ENCODE measurements at places on chromosomes 3 and 15. TPM values are rescaled to one million over a fixed set of nuclear protein-coding genes. Genes with fewer than 3 reads are reported as not detected.
A peak's percentile ranks its signal among the peaks of the same experiment; 100 is the strongest.

DNA sequence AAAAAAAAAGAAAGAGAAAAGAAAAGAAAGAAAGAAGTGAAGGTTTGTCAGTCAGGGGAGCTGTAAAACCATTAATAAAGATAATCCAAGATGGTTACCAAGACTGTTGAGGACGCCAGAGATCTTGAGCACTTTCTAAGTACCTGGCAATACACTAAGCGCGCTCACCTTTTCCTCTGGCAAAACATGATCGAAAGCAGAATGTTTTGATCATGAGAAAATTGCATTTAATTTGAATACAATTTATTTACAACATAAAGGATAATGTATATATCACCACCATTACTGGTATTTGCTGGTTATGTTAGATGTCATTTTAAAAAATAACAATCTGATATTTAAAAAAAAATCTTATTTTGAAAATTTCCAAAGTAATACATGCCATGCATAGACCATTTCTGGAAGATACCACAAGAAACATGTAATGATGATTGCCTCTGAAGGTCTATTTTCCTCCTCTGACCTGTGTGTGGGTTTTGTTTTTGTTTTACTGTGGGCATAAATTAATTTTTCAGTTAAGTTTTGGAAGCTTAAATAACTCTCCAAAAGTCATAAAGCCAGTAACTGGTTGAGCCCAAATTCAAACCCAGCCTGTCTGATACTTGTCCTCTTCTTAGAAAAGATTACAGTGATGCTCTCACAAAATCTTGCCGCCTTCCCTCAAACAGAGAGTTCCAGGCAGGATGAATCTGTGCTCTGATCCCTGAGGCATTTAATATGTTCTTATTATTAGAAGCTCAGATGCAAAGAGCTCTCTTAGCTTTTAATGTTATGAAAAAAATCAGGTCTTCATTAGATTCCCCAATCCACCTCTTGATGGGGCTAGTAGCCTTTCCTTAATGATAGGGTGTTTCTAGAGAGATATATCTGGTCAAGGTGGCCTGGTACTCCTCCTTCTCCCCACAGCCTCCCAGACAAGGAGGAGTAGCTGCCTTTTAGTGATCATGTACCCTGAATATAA, 2.0 kb downstream of the B2M start:
- DNase-seq: no peak

Gene P2RY1
- total RNA-seq: 3.3 TPM

GRCh38 chr3:8560366-8561007, 58.9 kb downstream of the LMCD1 start:
- DNase-seq: no peak

DNA sequence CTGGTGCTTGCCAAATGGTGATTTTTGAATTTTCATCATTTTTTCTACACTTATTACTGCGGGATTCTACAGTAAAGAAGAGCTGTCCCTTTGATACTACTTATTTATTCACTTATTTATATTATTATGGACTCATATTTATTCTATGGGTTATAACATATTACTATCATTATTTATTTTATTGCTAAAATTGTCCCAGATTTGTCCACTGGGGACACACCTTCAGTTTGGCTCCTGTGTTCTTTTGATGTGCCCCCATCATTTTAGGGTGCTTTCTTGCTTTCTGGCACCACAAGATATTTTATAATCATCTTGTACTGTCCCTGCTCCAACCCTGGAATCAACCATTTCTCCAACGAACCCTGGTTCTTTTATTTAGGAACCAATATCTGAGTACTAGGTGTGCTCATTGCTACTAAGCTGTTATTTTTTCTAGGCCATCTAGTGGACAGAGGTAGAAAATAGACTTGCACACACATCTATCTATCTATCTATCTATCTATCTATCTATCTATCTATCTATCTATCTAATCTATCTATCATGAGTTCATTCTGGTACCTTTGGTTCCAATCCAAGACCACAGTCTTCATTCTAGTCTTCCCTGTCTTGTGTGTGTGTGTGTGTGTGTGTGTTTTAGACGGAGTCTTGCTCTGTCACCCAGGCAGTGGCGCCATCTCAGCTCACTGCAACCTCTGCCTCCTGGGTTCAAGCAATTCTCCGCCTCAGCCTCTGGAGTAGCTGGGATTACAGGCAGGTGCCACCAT, 16.0 kb downstream of the SLC22A14 start:
- DNase-seq: peak; percentile 5

DNA sequence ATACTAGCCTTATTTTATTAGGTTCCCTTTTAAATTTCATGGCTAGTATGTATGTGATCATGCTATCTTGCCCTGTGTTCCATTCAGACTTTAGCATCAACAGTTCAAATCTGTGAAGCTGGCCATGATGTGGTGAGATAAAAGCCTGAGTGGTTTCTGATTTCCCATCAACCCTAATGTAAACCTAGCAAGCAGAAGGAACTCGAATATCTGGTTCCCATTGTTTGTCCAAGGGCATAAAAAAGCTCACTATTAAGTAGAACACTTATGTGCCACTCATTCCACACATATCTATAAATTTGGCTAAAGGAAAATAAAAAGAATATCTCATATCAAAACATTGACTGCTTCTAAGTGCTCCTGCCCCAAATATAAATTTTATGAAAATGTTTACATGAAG, 311.7 kb downstream of the CADM2 start:
- no peak for DNase-seq
